ENCODE measurements at places on chromosomes 4 and X. TPM values are rescaled to one million over a fixed set of nuclear protein-coding genes. Genes with fewer than 3 reads are reported as not detected.

DNA sequence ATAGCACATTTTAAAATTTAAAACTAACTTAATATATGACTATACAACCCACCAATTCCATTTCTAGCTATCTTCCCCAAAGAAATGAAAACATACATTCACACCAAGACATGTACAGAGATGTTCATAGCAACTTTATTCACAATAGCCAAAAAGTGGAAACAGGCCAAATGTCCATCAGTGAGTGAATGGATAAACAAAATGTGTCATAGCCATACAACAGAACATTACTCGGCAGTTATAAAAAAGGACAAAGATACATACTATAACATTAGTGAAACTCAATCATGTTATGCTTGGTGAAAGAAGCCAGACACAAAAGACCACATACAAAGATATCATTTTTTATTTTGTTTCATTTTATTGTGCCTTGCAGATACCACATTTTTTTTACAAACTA is 396.8 kb downstream of the PACRGL start:
- DNase-seq = no peak

- DNase-seq = no peak
These were observed 31.2 kb downstream of the RS1 start for GRCh38 chrX:18640686-18641085.

- DNase-seq = no peak
These were observed 63.9 kb upstream of the TRIM2 start for GRCh38 chr4:153140294-153140693.

The CXorf65 gene
- 57.7 TPM for total RNA-seq

The F8 gene
- 5.6 TPM for total RNA-seq

The SSX2B gene
- total RNA-seq = not detected

The UGT2B10 gene
- not detected for total RNA-seq

Data from T-helper 17 cell (primary cell).